ENCODE measurements at places on chromosomes 6 and 20. TPM values are rescaled to one million over a fixed set of nuclear protein-coding genes. Genes with fewer than 3 reads are reported as not detected.

Gene SLC25A27
- total RNA-seq, result 2.4 TPM

Gene PSMF1
- total RNA-seq, result 53.2 TPM

Gene GPR6
- total RNA-seq, result not detected

Gene TBXT
- not detected for total RNA-seq

All from smooth muscle cell of the umbilical artery (primary cell).